ENCODE measurements at places on chromosomes 3 and 15. TPM values are rescaled to one million over a fixed set of nuclear protein-coding genes. Genes with fewer than 3 reads are reported as not detected.

NISCH gene
- total RNA-seq: 15.2 TPM

NAALADL2 gene
- total RNA-seq: not detected

ADAMTS7 gene
- total RNA-seq: 9.8 TPM

GABRA5 gene
- 102 TPM for total RNA-seq

HTR3E gene
- total RNA-seq: not detected

CPLX3 gene
- total RNA-seq: not detected

SAXO2 gene
- 2.2 TPM for total RNA-seq

FOXB1 gene
- total RNA-seq: not detected
